Activated naive CD4-positive, alpha-beta T cell treated with anti-CD3 and anti-CD28 coated beads, Interleukin-2, amount 50 U/mL, for 72 hours (primary cell): ENCODE measurements at places on chromosomes 6 and 20. TPM values are rescaled to one million over a fixed set of nuclear protein-coding genes. Genes with fewer than 3 reads are reported as not detected.

Gene PGC
- total RNA-seq = not detected

Gene PRKN
- total RNA-seq = 0.57 TPM

Gene BHLHE23
- total RNA-seq = not detected

Gene MYLK4
- 0.33 TPM for total RNA-seq

Gene SS18L1
- total RNA-seq = 21.7 TPM

Gene CST2
- total RNA-seq = not detected

Gene DIDO1
- 52.7 TPM for total RNA-seq

Gene SLC35D3
- total RNA-seq = not detected

Gene KCNK15
- total RNA-seq = 0.37 TPM

Gene FLOT1
- total RNA-seq = 219 TPM

Gene SFTA2
- total RNA-seq = not detected

Gene BRPF3
- 21.6 TPM for total RNA-seq
